Pericardium fibroblast (primary cell): ENCODE measurements at places on chromosomes 2 and 18. TPM values are rescaled to one million over a fixed set of nuclear protein-coding genes. Genes with fewer than 3 reads are reported as not detected.

Gene CHRND
- total RNA-seq, result 0.26 TPM in 1 of 2 replicates, not detected in the other

Gene SLC4A5
- under 0.01 TPM in 1 of 2 replicates, not detected in the other for total RNA-seq

Gene ASAP2
- total RNA-seq, result 18.8 and 20.3 TPM in 2 replicates

Gene CYS1
- 2.1 and 2.3 TPM in 2 replicates for total RNA-seq

Gene KIF5C
- 0.34 TPM in 1 of 2 replicates, not detected in the other for total RNA-seq

Gene TMEM37
- total RNA-seq, result 2.0 and 7.6 TPM in 2 replicates

Gene RNF152
- total RNA-seq, result 1.4 and 3.3 TPM in 2 replicates

Gene NCOA1
- total RNA-seq, result 13.4 and 17.9 TPM in 2 replicates
